PC-3 (cell line): ENCODE measurements at places on chromosomes 1 and 21.

DNA sequence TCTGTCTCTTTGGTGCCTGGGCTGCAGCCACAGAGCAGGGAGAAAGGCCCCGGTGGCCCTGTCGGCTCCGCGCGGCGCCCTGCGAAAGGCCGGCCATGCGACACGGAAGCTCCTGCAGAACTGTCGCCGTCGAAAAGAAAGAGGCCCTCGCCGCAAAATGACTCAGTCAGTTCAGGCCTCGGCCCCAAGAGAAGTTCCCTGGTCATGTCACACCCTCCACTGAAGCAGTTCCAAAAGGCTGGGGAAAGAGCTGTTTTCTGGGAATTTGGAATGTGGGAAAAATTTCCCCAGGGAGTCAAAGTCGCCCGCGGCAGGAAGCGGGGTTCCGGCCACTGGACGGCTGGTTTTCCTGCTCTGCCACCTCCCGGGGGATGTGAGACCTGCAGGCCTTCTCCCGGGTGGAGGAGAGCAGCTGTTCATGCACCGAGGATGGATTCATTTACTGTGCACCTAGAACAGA is 115.8 kb upstream of the ZNF678 start:
- peak; percentile 59 for DNase-seq

DNA sequence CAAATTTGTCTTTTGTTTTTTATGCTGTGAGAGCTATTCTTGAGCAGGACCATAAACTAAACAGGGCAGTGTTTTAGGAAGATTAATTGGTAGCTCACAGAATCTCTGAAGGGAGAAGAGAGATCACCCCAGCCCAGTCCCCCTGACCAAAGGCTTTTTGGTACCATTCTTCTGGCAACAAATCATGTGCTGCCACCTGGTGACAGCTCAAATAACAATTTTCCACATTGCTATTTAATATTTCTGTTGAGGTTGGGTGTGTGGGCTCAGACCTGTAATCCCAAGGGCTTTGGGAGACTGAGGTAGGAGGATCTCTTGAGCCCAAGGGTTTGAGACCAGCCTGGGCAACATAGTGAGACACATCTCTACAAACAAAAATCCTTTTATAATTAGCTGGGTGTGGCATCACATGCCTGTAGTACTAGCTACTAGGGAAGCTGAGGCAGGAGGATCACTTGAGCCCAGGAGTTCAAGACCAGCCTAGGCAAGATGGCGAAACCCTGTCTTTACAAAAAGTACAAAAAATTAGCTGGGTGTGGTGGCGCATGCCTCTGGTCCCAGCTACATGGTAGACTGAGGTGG is 2.2 kb upstream of the TESK2 start:
- peak; percentile 77 for DNase-seq

DNA sequence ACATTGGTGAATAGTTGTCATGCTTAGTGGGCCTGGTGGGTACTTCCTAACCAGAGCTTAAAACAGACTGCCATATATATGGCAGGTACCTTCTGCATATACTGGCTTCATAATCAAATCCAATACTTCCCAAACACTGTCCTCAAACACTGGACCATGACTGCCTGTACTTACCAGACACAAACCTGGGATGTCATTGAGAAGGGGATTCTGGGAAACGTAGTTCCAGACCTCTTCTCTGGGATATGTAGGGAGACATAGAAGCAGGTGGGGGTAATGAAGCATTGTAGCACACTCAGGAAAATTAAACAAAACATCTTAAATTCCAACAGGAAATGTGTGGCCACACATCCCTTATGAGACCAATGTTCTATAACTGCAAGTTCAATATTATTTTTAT is 76.5 kb upstream of the ADAMTS5 start:
- no peak for DNase-seq

DNA sequence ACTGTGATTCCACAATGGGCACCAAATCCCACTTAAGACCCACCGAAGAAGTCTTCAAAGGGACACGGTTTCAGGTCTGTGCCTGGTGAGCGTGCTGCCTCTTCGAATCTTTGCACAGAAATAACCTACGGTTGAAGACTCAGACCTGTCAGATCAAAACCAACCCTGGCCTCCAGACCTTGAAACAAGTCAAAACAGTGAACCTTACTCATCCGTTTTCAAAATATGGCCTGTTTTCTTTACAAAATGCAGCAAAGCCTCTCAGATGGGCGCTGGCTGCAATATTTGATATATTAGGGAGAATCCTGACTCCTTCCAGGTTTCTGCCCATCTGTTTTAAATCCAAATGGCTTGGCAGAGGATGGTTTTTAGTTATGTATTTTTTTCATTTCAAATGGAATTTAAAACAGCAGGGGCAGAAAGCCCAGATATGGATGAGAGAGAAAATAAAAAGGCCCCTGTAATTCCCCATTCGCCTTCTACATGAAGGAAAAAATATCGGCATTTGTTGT is 14.0 kb downstream of the JUN start:
- DNase-seq, result no peak

- DNase-seq, result peak; percentile 93
Measured at GRCh38 chr1:204431310-204432184, 19.9 kb upstream of the PPP1R15B start.

GRCh38 chr1:201268604-201269151 is 14.6 kb upstream of the PKP1 start:
- peak; percentile 89 for DNase-seq

GRCh38 chr1:23159963-23160877 is 8.4 kb downstream of the LUZP1 start:
- DNase-seq, result no peak

GRCh38 chr21:45607021-45607908 is 36.3 kb upstream of the PCBP3 start:
- peak; percentile 86 for DNase-seq

GRCh38 chr1:173506437-173506836 is 29.3 kb downstream of the PRDX6 start:
- peak; percentile 99 for DNase-seq

DNA sequence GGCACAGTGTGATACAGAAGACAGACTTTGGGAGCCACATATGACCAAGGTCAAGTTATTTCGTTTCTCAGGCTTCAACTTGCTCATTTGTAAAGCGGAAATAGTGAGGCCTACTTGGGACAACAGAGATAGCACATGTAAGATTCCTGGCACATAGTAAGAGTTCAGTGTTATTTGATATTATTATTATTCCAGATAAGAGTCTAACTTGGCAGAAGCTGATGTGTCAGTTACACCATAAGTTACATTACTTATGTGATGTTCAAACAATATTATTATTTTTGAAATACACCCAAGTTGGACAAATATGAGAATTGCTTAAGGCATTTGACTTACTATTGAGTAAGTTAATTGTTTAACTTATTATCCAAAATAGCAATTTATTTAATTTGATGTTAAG is 10.2 kb upstream of the CYP4X1 start:
- no peak for DNase-seq

- DNase-seq, result no peak
Measured at GRCh38 chr1:145795257-145795881, 28.5 kb downstream of the RNF115 start.

DNA sequence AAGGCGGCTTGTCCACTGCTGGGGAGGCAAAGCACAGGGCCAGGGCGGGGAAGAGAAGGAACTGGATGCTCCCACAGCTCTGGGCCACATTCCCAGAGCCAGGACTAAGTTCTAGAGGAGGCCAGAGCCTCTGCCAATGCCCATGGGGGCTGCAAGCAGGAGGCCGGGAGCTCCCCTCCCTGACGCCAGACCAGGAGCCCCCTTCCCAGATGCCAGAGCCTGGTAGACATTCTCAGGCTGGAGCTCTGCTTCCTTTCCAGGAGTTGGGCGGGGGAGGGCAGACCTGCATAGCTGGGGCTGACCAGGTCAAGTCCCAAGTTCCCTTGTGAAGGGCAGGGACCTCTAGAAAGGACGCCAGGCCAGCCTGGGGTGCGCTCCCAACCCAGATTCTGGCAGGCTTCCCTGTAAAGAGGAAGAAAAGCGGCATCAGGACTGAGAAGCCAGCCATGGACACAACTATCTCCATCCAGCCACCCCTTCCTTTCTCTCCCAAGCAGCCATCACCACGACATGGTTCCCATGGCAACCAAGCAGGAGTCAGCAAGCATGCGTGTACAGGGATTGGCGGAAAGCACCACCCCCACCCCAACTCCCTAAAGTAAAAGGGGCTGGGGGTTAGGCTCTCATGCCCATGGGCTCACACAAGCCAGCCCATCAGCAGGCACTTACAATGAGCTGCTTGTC is 13.4 kb downstream of the KIF21B start:
- no peak for DNase-seq

DNA sequence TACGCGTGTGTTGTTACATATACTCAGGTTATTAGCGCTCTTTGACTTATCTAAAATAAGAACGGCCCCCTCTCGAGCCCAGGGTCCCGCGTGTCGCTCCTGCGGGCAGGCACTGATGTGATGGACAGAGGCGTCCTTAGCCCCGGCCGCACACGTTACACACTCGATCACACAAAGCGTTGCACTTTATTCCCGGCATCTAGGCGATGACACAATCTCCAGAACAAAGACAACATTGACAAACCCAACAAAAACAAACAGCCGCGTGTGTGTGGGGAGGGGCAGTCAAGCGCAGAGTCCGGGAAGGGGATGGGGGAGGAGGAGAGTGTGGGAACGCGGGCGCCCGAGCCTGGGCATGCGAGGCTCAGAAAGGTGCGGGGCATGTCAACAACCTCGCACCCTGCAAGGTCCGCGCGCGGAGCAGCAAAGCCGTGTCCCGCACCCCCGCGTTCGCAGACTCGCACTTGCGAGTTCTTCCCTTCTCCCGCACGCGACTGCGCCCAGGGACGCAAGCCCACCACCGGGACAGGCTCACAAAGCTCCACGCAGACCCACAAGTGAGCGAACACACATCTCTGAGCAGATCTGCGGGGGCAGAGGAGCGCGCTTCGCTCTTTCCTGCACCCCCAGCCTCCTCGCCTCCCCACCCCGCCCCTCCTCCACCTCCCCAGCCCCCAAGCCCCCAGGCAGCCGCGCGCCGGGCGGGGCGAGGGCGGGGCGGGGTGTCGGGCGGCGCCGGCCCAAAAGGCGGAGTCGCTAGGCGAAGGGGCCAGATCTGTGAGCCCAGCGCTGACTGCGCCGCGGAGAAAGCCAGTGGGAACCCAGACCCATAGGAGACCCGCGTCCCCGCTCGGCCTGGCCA is at the start of gene EFNA1:
EFNA1 (plus strand) TSS at position 772 of the 862 bp plus-strand sequence. CDS start 102 bp downstream, outside the sequence.
- DNase-seq, result peak; percentile 86

DNA sequence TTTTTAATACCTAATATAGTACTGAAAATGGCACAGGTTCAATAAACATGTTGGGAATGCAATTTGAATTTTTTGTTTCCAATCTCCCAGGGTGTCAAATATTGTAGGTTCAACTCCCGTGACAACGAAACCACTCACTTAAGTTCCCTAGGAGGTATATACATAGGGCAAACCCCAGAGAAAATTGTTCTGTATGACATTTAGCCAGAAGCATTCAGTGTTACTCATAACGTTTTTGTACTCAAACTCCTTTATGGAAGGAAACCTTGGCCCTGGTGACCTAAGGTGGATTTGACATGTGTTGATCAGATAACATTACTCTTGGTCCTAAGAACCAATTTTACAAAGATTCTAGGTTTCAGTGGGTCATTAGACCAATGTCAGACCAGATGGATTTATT is 110.6 kb downstream of the USP25 start:
- no peak for DNase-seq

- DNase-seq, result no peak
Measured at GRCh38 chr1:94973309-94973922, 46.5 kb upstream of the CNN3 start.

DNA sequence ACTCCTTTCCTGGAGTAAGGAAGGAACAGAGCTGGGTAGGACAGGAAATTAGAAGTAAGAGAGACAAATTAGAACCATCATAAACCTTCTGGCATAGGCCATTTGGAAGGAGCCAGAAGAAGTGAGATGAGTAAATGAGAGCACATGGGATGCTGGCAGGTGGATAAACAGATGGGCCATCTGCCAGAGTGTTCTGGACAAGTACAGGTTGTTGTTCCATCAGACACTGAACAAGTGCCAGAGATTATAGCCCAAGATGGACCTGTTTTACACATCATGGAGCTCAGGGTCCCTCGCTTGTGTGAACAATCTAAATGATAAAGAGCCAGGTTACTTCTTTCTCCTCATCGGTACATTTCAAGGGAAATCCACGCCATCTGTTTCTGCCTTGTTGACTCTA is 200.3 kb downstream of the HHIPL2 start:
- no peak for DNase-seq

DNA sequence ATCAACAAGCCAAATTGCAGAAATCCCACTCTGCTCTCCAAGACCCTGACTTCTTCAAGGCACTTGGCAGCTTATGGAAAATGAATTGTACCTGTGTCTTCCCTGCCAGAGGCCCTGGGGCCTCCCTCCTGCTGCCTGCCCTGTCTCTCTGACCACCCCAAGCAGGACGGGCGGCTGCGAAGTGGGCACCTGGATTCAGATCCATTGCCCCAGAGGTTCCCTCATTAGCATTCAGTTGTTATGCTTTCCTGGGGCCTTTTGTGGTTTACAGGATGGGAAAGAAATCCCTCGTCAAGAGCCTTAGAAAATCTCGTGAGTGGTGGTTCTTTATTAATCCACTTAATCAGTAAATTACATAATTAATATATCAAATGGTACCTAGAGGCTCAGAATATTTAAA is 179.3 kb downstream of the TNR start:
- DNase-seq, result no peak

DNA sequence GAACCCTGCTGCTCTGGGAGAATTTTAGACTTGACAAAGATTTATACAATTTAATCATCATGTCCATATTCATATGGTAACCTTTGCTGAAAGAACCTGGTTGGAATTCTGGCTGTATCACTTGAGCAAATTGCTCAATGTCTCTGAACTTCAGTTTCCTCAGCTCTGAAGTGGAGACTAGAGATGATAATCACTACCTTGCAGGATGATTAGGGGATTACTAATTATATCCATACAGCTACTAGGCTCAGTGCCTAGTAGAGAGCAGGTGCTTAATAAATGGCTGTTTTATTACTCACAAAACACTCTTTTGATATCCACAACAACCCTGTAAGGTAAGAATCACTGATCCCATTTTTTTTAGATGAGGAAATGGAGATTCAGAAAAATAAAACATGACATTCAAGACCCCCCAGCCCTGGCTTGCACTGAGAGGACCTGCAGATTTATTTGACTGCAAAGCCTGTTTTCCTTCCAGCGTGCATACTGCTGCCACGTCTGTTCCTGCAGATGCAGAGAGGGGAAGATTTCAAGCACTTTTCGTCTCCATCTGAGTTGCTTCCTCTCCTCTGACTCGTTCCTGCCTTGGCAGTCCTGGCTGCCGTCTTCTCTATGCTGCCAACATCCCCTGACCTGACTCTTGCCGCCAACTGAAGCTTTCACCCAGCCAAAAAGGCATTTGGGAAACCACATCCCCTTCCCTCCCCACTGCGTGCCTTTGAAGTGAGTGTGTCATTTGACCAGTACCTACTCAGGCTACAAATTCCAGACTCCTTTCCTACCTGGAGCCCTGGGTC is 203.0 kb downstream of the PLPP3 start:
- DNase-seq, result peak; percentile 97

- DNase-seq, result no peak
Measured at GRCh38 chr1:77571642-77572041, 110.8 kb downstream of the ZZZ3 start.
